SK-N-SH (cell line): ENCODE measurements at places on chromosomes 4 and X.

DNA sequence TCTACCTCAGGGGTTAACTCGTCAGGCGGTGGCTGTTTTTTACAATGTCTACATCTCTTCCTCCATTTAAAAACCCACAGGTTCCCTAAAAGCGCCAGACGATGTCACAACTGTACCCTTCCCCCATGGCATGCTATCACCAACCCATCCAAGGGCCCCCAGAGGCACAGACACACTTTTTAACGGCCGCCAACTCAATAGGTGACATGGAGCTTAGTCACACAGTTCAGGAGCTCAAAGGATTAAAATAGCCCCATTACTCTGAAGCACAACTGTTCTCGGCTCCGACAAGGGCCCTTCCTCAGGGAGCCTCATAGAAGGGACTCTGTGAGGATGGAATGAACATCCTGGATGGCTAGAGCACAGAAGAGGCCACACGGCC, 12.4 kb downstream of the SH3KBP1 start:
- DNase-seq, result no peak

- DNase-seq, result peak; percentile 35
Observed at GRCh38 chrX:56729152-56729850, at the start of gene NBDY. TSS of gene NBDY (plus strand) at chrX:56729243. CDS start at chrX:56729354, 111 bp downstream.

GRCh38 chr4:140755774-140756318, 339 bp downstream of the TBC1D9 start:
- peak; percentile 81 for DNase-seq

DNA sequence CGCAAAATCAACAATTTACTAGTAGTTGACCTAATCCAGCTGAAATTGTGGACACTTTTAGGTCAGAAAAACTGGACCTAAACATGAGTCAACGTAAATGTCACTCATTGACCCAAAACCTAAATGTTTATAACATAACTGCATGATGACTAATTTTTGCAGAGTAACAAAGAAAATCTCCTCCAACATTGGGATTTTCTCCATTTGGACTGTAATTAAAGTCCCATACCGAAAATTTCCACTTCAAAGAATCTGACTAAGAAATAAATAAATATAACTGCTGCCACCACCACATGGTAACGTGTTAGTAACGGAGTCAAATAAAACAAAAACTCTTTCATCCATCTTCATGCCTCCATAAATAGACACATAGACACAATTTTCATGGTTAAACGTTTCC, 1.9 kb downstream of the ADGRA3 start:
- DNase-seq, result no peak

DNA sequence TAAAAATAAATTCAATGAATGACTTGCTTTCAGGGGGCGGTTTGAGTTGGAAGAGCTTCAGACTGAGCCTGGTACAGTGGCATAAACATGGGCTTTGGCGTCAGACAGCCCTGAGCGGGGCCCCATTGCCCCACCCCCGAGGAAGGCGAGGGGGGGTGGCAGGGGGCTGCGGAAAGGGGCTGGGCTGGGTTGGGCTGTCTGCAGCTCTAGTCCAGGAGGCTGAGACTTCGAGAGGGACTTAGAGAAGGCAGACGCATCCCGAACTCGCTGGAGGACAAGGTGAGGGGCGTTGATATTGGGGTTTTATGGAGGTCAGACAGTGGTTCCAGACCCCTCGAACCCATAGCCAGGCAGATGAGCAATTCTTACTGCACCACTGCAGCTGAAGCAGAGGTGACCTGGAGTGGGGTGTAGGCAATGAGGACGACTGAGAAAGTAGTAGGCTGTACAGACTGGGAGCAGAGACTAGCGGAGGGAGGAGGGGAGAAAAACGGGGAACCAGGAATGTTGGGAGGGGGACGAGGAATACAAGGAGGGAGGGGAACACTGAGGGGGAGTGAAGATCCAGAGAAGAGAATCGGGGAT, at the start of gene MAGED2:
TSS of gene MAGED2 (plus strand) at position 222 of the 585 bp plus-strand sequence. CDS start 1,587 bp downstream, outside the sequence.
- peak; percentile 62 for DNase-seq

DNA sequence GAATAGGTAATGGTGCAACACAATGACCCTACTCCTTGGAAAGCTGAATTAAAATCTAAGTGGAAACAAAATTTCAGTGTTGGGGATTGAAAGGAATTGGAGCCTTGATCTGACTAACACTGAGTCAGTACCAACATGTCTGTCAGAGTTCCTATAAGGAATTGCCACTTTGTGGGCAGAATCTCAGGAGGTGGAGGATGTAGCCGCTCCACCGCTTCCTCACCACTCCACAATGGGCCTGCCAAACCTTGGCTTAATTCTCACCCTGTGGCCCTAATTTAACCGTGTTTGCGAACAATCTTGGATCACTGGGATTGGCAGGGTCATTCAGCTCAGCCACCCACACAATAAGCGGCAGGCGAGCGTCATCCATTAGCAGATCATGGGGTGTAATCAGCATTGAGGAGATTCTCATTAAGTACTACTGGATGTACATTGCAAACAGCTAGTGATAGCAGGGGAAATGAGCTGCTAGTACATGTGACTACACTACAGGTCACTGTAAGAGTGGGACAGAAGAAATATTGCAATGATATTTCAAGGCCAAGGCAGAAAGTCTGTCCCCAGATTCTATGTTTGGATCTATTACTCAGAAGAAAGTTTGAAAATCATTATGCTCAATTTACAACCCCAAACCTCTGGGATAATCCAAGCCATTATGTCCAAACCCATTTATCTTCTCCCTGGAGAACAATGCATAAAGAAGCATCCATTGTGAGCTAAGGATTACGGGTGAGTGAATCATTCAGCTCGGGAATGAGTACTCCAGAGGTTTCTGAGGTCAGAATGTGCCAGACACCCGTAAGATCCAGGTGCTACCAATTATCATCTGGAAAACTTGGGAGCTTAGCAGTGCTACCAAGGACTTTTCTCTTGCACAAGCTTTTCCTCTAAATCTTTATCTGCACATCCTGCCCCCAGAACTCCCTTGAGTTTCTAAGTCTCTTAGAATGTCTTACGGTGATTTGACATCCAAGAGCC, 5.8 kb downstream of the SRPX start:
- no peak for DNase-seq

- DNase-seq, result no peak
Observed at GRCh38 chr4:153577053-153577452, 107.0 kb upstream of the TLR2 start.

- no peak for DNase-seq
Observed at GRCh38 chr4:151165205-151166000, 66.0 kb downstream of the RPS3A start.

DNA sequence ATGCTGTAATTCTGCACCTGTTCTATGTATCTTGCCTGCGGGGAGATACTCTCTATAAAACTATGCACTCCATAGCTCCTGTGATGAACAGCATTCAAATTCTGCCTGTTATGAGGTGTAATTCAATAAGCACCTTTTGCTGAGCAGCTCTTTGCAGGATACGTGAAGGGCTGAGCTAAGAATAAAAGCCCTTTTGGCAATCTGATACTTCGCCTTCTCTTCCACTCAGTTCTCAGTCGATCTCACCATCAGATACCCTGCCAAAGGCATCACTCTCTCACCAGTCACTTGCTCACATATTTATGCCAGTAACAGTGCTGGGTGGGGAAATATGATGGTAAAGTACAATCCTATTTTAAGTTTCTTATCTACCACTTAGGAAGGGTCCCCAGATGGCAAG, 67.2 kb downstream of the RPS3A start:
- DNase-seq, result peak; percentile 36
